Dermis blood vessel endothelial cell (primary cell): ENCODE measurements at places on chromosomes 7 and 10. TPM values are rescaled to one million over a fixed set of nuclear protein-coding genes. Genes with fewer than 3 reads are reported as not detected.

Gene ZC3HAV1L
- 16.4 and 20.8 TPM in 2 replicates for total RNA-seq

Gene NODAL
- total RNA-seq = not detected in 2 replicates

Gene MBL2
- total RNA-seq = not detected in 2 replicates

Gene FAM25A
- total RNA-seq = not detected in 2 replicates

Gene ANKRD22
- not detected in 2 replicates for total RNA-seq

Gene DGKI
- total RNA-seq = 2.7 and 3.9 TPM in 2 replicates

Gene PRR15
- total RNA-seq = 0.17 and 0.19 TPM in 2 replicates

Gene LIPJ
- total RNA-seq = not detected in 2 replicates

Gene GIMAP8
- total RNA-seq = 157 and 178 TPM in 2 replicates

Gene HELLS
- total RNA-seq = 26.7 and 73.2 TPM in 2 replicates

Gene TPST1
- total RNA-seq = 38.5 and 42.5 TPM in 2 replicates

Gene ADGRA1
- total RNA-seq = 0.05 TPM in 1 of 2 replicates, not detected in the other

Gene OR2A12
- not detected in 2 replicates for total RNA-seq

Gene GPR85
- total RNA-seq = 0.42 and 0.85 TPM in 2 replicates

Gene ACHE
- 1.2 and 4.9 TPM in 2 replicates for total RNA-seq

Gene CYP26C1
- 1.9 and 5.4 TPM in 2 replicates for total RNA-seq

Gene LHFPL3
- not detected in 2 replicates for total RNA-seq

Gene GIMAP4
- 388 and 408 TPM in 2 replicates for total RNA-seq

Gene ENO4
- total RNA-seq = not detected in 2 replicates

Gene SPDYE5
- total RNA-seq = not detected in 2 replicates

Gene CTAGE4
- total RNA-seq = 0.17 TPM in 1 of 2 replicates, not detected in the other

Gene ZP3
- total RNA-seq = 1.0 and 2.8 TPM in 2 replicates

Gene PDZD7
- 0.34 and 0.88 TPM in 2 replicates for total RNA-seq

Gene PLAU
- 13.4 and 13.8 TPM in 2 replicates for total RNA-seq

Gene SLIT1
- total RNA-seq = under 0.01 TPM in 1 of 2 replicates, not detected in the other

Gene FFAR4
- not detected in 2 replicates for total RNA-seq

Gene RAB19
- not detected in 2 replicates for total RNA-seq

Gene CYP2E1
- total RNA-seq = 0.17 and 0.23 TPM in 2 replicates

Gene CARD11
- total RNA-seq = 1.1 and 1.4 TPM in 2 replicates

Gene AGAP9
- 1.7 and 2.2 TPM in 2 replicates for total RNA-seq

Gene KIF11
- 8.8 and 41.7 TPM in 2 replicates for total RNA-seq

Gene ELMO1
- 68.5 and 109 TPM in 2 replicates for total RNA-seq

Gene HDAC9
- 2.7 and 3.9 TPM in 2 replicates for total RNA-seq

Gene GRID2IP
- total RNA-seq = 0.05 TPM in 1 of 2 replicates, not detected in the other
